ENCODE measurements at places on chromosomes 6 and 20.

DNA sequence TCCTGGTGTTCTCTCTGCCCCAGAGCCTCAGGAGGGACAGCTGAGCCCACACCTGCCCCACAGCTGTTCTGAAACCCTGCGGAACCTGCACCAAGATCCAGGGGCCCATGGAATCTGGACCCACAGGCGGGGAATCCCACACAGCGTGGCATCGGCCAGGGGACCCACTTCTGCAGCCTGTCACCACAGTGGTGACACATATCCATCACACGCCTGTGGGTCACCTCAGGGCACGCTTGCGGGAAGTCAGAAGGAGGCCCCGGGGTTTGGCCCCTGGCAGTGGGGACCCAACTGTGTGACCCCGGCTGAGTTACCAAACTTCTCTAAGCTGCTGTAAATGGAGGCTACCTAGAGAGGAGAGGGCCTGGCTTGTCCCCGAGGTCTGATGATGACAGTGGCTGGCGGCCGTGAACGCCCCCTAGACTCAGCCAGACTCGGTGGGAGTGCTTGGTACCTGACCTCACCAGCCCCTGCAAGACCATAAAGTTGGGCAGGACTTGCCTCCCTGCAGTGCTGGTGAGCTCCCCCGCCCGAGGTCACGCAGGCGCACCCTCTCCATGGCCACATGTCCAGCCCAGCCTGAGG, 2.3 kb upstream of the HRH3 start:
- no peak for DNase-seq

DNA sequence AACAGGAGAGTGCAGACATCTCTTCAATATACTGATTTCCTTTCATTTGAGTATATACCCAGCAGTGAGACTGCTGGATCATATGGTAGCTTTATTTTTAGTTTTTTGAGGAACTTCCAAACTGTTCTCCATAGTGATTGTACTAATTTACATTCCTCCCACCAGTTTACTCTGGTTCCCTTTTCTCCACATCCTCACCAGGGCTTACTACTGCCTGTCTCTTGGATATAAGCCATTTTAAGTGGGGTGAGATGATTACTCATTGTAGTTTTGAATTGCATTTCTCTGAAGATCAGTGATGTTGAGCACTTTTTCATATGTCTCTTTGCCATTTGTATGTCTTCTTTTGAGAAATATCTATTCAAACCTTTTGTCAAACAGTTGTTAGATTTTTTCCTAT, 64.9 kb upstream of the HMGCLL1 start:
- DNase-seq = no peak

GRCh38 chr6:28336284-28337120, 554 bp upstream of the ZSCAN31 start:
- DNase-seq = no peak

DNA sequence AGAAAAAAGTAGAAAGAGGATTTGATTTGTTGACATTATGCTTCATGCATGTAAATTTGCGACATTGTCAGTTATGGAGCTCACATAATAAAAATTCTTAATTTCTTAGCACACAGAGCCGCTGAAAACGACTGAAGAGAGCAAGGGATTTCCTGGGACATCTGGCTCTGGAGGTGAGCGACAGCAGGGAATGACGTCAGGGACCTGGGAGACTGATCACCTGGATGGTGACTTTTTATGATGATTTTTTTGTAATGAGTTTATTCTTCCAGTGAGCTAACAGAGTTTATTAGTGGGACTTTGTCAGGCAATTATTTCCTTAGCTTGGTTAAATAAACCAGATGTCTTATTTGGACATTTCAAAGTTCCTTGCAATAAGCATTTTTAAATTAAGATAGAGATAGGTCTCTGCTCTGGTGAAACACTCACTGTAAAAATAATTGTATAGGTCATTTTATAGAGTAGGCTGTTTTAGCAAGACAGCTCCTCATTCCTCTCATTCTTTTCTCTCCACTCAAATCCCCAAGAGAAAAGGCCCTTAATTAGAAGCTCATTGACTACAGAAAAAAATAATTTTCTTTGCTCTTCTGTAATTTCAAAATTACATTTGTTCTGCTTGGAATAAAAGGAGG, 19.4 kb downstream of the TMEM200A start:
- DNase-seq = no peak

DNA sequence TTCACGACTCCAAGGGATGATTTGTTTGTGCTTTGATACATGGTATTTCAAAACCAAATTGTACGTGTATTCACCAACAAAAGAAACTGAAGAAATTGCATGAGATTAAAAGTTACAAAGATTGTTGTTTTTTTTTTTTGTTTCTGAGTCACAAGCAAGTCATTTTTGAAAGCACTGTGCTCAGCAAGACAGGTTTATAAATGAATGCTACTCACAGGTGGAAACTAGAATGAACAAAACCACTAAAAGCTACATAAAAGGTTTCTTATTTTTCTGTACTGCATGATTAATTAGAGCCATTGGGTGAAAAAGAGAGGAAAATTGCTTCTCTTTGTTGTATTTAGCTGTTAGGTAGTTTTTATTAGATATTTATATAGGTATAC, 90.2 kb upstream of the RIPOR2 start:
- DNase-seq = no peak

DNA sequence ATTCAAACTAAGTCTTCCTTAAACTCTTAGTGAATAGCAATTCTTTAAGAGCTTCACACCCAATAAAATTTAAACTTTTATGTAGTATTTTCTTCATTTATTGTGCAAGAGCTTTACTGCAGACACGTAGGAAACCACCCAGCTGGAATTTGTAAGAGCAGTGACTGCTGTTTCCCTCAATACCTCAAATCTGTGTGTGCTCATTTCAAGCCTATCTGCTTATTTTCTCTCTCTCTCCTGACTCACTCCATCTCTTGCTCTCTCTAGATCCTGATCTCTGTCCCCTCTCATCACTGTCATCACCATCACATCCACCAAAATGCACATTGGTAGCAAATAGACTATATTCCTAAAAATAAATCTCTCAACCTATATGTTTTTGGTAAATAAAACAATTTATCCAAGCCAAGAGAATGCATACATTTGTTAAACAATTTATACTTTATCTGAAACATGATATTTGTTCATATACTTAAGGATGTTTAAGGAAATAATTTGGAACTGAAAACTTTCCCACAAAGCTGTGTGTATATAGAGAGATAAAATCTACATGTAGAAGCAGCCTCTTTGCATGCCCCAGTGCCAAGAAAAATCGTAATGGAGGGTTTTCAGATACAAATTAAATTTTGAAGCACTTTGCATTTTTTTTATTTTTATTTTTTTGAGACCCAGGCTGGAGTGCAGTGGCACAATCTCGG, 273.0 kb downstream of the TFAP2A start:
- DNase-seq = no peak

GRCh38 chr6:75203721-75204120, 2.1 kb downstream of the COL12A1 start:
- no peak for DNase-seq

DNA sequence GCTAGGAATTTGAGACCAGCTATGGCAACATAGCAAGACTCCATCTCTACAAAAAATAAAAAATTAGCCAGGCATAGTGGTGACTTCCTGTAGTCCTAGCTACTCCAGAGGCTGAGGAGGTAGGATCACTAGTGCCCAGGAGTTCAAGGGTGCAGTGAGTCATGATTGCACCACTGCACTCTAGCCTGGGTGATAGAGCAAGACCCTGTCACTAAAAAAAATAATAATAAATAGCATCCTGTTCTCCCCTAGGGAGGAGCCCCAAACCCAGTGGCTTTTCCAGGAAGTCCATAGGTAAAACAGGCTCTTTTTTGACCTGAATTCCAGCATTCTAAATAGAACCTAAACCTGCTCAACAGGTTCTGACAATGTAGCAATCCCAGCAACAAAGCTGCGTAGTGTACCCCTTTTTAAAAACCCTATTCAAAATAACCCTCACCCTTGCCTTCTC, 192.0 kb downstream of the ALDH8A1 start:
- no peak for DNase-seq

GRCh38 chr6:112005013-112005371, 48.9 kb upstream of the CCN6 start:
- DNase-seq = no peak

DNA sequence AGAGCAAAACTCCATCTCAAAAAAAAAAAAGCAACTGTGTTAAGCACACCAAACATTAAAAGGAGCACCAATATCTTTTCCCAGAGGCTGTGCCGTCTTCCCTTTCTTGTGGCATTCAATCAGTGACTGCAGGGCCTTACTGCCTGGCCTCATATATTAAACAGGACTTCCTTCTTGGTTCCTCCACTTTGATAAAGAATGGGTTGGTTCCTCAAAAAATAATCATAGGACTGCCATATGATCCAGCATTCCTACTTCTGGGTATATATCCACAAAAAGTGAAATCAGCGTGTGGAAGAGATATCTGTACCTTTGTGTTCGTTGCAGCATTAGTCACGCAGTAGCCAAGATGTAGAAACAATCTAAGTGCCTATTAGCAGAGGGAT, 40.3 kb upstream of the GFOD1 start:
- no peak for DNase-seq

DNA sequence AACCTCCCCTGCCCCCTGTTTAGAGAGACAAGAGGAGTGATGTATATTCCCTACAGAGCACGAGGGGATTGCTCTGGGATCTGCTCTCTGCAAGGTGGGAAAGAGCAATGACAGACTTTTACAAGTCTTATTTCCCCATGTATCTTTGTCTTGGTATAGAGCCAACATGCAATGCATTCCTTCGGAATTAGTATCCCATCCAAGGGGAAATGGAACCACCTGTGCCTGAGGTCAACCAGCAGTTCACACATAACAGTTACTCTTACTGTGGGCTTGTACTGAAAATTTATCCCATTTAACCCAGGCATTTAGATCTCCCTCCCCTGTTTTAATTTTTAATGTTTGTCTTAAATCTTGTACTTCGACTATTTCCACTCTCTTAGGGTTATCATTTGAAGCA, 250.4 kb downstream of the C6orf118 start:
- DNase-seq = no peak

DNA sequence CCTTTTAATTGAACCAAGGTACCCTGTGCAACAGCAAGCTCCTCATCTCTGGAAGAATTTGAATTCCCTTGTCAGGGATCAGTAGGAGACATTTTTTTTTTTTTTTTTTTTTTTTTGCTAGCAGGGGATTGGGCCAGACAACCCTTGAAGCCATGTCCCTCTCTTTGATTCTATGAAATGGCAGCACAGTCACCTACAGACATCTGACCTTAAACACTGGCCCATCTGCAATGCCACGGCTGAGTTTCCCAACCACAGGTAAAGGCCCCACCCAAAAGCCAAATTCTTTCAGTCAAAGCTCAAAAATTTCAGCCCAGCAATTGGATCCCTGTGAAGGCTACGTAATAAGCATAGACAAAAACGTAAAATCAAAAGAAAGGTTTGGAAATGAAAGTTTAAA, 94.2 kb downstream of the FYN start:
- no peak for DNase-seq

DNA sequence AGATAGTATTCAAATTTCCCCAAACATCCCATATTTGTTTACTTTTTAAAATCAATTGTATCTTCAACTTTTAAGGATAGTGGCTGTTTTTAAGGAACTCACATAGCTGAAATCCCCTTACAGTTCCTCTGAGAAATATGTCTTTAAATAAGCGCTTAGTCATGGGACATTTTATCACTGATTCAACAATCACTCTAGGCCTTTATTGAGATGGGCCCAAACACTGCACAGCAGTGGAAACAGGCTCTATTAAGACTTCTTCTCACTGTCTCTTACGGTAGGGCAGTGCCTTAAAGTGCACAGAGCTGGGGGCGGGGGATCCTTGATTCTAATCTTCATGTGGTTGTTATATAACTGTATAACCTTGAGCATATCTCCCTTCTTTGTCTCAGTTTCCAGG, 59.8 kb upstream of the RREB1 start:
- DNase-seq = no peak

- no peak for DNase-seq
Observed at GRCh38 chr6:24664046-24664987, 2.4 kb downstream of the TDP2 start.

DNA sequence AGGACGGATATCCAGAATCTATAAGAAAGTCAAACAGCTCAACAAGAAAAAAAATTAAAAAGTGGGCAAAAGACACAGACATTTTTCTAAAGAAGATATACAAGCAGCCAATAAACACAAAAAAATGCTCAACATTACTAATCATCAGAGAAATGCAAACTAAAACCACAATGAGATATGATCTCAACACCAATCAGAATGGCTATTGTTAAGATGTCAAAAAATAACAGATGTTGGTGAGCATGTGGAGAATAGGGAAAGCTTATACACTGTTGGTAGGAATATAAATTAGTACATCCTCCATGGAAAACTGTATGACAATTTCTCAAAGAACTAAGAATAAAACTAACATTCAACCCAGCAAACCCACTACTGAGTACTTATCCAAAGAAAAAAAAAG, 23.3 kb upstream of the OSTM1 start:
- no peak for DNase-seq

- no peak for DNase-seq
Observed at GRCh38 chr20:672963-673602, 2.5 kb downstream of the SCRT2 start.

DNA sequence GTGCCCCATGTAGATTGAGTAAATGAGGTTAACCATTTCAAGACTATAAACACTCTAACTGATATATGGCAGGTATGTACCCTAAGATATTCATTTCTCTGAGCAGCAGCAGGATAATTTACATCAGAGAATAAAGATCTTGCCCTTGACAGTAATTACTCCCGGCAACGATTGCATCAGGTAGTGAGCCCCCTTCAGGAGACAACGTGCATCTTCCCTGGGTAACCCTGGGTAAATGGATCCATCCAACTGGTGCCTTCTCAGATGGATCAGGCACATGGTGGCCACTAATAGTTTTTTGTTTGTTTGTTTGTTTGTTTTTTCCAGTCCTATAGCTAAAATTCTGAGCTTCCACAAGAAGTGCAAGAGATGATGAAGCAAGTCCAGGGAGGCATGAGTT, 469.4 kb upstream of the SLC35B3 start:
- no peak for DNase-seq

DNA sequence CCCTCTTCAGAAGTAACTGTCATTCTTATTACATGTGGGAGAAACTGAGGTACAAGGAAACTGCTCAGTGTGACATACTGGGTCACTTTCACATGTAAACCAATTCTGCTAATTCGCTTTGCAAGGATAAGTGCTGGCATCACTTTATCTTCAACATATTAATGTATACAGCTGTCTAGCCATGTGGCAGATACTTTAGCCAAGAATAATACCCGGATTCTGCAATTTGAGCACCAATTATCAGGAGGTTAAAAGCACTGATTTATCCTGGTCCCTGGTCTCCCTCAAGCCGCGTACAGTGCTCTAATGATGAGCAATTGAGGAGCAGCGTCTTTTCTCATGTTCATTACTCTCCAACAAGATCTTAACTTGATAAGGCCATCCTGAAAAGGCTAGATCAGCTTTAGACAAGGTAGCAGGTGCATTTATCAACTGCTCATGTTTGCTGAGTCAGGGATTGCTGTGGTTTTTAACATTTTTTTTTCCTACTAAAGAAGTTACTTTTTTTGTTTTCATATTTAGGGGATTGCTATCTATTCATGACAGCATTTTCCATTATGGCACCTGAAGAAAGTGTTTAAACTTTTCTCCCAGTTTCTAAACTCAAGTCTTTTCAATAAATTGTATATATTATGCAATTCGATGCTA, 1066.3 kb upstream of the MAP3K7 start:
- no peak for DNase-seq

GRCh38 chr6:44065443-44066140, 61.7 kb downstream of the MRPL14 start:
- DNase-seq = no peak

Measured in activated CD4-positive, CD25-positive, alpha-beta regulatory T cell treated with anti-CD3 and anti-CD28 coated beads, Interleukin-2, amount 50 U/mL, for 16 hours (primary cell).